HT-29 (cell line): ENCODE measurements at places on chromosomes 4 and X. TPM values are rescaled to one million over a fixed set of nuclear protein-coding genes. Genes with fewer than 3 reads are reported as not detected.

GRCh38 chrX:53269536-53270107, 11.8 kb downstream of the IQSEC2 start:
- no peak for DNase-seq

GRCh38 chrX:31236231-31236630, 164.4 kb upstream of the FTHL17 start:
- DNase-seq = no peak

DNA sequence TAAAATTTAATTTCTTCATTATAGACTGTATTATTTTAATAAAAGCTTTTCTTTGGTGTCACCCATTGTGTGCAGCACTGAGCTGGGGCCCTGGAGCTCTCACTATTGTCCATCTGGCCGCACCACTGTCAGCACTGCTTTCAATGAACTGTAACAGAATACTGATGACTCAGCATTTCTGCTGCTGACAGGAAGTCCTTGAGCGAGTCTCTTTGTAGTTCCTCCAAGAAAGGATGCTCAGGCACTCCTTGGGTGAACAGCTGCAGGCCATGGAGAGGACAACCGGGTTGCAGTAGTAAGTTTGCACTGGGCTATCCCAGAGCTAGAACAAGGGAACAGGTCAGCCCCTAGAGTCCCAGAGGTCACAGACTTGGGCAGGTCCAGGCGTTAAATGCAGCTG, 81.6 kb downstream of the SORBS2 start:
- no peak for DNase-seq

DNA sequence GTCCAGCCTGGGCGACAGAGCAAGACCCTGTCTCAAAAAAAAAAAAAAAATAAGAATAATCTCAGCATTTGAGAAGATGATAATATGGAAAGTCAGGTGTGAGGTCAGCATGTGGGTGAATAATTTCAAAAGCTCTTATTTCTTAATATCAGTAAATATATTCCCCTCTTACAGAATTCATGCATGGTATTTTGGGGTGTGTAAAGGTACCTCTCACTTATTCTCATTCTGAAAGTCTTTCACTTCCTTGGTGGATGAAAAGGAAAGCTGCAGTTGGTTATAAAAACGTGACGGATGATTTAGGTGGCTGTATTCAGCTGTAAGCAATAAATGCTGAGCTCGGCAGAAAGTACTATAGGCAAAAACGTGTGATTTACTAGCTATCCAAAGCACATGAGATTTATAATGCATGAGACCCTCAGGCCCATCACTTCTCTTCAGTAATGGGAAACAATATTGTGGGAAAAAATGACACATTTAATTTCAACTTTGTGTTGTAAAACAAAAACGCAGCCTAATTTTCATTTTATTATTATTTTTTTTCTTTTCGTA, 353.2 kb upstream of the MAGEB2 start:
- DNase-seq = no peak

- DNase-seq = no peak
These were observed 32.2 kb downstream of the COPS4 start for GRCh38 chr4:83067058-83067639.

DNA sequence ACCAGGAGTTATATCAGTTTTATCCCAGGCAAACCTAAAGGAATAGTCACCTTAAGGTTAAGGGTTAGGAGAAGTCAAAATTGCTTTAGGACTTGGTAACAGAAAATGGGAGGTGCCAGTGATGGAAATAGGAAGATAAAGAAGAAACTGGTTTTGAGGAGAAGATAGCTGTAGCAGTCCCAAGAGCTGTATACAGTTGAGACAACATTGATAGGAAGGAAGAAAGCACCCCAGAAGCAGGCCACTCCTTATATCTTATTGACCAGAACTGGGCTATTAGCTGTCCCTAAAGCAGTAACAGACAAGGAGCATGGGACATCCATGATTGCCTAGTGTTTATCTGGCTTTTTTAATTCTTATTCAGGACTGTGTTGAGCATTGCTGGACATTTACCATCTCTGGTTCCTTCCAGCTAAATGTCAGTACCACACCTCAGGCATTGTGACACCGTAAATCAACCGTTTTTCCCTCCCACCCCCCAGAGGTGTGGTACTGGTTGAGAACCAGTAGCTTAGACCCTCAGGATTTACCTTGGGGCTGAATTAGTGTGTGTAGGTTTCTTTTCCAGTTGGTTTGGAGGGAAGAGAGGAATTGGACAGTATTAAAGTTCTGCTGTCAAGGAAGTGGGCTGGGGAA, 2.0 kb upstream of the PGRMC2 start:
- no peak for DNase-seq

DNA sequence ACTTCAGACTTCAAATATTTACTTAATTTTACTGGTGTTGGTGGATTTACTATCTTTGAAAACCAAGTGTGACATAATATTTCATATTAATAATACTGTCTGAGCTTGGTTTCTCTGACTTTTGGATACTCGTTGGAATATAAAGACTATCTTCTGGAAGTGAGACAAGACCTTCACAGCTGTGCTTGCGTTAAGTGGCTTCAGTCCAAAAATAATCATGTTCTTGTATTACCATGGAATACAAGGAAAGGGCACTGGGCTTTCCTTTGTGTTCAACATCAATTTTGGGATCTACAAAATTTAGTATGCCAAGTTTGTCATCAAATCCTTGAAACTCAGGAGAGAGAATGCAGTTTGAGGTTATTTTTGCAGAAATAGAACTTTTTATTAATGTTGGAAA, 712.4 kb upstream of the LCORL start:
- DNase-seq = no peak

DNA sequence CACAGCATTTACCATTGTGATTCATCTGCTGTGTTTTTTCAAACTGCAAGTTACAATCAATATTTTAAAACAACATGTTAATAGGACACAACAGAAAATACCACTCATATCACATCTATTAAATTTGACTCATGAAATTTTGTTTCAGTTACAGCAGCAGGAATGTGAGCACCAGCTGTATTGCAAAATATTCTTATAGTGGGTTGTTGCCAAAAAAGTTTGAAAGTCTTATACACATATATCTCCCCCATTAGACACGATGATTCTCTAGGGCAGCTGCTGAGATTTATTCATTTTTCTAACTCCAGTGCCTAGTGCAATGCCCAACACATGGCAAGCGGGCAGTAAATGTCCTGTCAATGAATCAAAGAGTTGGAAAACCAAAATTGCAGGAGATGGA, 26.6 kb upstream of the NKX3-2 start:
- no peak for DNase-seq

Gene CHRDL1
- total RNA-seq = not detected in 2 replicates

Gene ABCG2
- total RNA-seq = 51.2 and 55.5 TPM in 2 replicates
